ENCODE measurements at places on chromosomes 5 and 9.

DNA sequence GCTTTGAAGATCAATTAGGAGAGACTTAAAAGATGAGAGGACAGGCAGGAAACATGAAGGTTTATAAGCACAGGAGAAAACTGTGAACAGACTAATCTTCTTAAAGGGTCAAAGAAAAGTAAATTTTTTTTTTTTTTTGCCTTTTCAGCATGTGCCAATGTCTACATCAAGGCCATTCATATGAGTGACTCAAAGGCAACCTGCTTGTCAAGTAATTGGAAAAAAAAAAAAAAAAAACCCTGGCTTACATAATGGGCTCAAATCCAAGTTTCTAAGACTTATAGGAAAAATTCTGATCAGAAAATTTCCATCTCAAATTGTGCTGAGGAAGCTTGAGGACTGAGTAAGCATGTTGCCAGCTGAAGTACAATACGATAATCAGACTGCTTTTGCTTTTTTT is 15.9 kb downstream of the PPP2R2B start:
- DNase-seq = no peak

DNA sequence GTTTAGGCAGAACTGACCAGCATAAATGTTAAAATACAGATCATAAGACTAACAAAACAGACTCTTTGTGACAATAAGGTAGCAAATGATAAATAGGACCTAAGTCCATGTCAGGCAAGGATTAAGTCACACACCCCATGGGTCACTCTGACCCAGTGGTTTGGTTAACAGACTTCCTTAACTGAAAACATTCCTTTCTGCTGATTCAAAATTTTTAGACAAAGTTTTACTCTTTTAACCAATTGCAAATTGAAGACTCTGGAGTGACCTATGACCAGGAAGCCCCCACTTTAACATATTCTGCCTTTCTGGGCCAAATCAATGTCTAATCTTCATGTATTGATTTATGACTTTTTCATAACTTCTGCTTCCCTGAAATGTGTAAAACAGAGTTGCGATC is 4.9 kb upstream of the NXNL2 start:
- no peak for DNase-seq

DNA sequence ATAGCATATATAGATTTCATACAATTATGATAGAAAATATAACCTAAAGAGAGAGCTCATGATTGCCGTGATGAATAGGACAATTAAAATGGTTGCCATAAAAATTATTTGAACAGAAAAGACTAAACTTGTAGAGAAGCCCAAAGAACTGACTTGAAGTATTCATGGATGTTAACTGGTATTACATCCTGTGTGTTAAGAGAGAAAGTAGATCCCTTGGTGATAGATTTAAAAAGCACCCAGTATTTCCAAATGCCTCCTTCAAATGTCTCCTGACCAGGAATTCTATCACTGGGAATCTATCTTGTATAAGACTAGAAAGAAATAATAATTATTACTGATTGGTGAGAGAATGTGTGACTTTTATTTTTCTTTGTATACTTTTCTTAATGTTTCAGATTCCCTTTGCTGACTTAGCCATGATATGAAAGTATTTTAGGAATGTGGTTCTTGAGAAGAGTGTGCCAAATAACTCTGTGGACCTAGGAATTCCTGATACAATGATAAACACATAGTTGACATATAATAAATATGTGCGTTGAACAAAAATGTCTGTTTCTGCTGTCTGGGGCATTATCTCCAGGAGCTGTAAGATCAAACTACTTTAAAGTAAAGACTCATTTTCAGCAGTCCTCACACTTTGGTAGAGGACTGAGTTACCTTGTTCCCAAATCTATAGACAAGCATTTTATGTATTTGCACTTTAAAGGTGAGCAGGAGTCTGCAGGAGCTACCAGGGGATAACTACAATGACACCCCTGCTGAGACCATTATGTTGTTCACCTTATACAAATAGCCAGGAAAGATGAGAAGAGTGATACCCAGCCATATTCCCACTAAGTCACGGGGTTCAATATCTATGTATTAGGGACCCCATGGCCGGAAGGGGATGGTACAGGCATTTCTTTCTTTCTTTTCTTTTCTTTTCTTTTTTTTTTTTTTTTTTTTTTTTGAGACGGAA is 211.1 kb upstream of the TLE4 start:
- no peak for DNase-seq

- no peak for DNase-seq
Observed at GRCh38 chr5:61906820-61907219, 399.2 kb upstream of the KIF2A start.

DNA sequence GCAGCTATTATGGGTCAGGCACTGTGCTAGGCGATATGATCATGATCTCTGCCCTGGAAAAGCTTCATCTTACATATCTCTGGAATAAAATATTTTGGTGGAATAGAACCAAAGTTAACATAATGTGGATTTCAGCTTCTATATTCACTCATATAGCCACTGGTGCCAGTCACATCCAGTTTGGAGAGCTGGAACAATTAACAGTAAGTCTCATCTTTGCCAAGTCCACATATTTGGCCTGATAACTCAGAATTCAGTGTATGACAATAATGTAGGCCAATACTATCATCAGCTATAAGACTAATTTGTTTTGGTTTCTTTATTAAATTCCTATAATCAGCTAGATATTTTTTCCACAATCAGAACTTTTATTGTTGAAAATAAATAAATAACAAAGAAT is 5.9 kb upstream of the FAM13B start:
- DNase-seq = no peak

DNA sequence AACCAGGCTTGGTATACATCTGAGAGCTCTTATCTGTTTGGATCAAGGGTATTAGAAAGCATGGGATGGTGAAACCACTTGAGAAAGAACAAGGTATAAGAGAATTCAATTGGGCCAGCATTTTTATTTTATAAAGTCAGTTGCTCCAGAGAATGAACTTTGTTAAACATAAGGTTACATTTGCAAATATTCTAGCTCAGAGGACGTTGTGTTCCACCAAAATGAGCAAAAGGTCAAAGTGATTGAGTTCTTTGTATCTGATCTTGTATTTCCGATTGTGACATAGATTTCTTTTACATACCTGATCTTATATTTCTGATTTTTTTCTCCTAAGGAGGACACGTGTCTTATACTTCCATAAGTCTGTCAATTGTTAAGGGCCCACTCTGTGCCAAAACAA is 8.6 kb upstream of the STARD4 start:
- no peak for DNase-seq

DNA sequence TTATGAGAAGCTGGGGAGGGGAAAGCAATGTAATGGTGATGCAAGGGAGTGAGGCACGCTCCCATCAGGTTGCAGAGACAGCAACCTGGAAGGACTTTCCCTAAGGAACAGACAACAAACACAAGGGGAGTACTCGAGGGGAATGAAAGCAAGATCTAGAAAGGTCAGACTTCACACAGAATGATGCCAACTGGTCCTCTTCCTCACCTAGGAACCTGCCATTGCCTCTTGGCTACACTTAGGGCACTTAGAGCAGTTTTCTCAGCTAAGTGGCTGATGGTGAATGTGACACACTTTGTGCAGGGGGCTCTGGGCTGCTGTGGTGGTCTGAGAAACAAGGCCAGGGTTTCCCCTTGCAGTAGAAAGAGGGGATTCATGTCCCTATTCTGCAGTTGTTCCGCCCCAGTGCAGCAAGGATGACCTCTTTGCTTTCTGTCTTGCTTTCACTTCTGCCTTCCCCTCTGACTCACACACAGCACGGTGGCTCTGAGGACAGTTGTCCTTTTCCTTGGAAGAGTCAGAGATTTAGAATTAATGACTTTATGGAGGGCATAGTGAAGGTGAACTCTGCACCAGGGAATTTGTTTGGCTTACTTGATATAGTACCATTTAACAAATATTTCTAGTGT is 394.0 kb upstream of the KLF4 start:
- DNase-seq = peak; percentile 1

- no peak for DNase-seq
Observed at GRCh38 chr9:115196919-115197318, 79.0 kb upstream of the TNC start.

- no peak for DNase-seq
Observed at GRCh38 chr5:9188131-9188530, 357.7 kb downstream of the SEMA5A start.

- peak; percentile 46 for DNase-seq
Observed at GRCh38 chr5:141567513-141568117, 51.2 kb downstream of the DIAPH1 start.

DNA sequence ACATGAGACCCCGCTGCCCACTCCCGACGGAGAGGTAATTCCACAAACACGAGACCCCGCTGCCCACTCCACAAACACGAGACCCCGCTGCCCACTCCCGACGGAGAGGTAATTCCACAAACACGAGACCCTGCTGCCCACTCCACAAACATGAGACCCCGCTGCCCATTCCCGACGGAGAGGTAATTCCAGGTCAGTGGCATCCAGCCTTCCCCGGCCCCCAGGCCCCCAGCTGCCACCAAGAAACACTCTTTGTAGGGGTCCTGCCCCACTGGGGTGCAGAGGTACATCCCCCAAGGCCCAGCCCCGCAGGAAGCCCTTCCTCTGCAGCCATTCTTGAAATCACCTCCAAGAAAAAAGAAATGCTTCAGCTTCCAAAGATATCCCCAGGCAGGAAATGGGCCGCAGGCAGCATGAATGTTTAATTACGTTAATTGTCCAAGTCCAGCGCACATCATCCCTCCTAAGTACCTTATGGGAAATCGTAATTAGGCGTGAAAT is 115.9 kb downstream of the ADAMTS2 start:
- DNase-seq = no peak

GRCh38 chr5:25241981-25242380 is 597.2 kb upstream of the CDH10 start:
- no peak for DNase-seq

- peak; percentile 82 for DNase-seq
Observed at GRCh38 chr5:180090098-180090768, 18.7 kb upstream of the RNF130 start.

- no peak for DNase-seq
Observed at GRCh38 chr9:121947775-121948174, 145.3 kb downstream of the TTLL11 start.

- no peak for DNase-seq
Observed at GRCh38 chr9:14958989-14959388, 48.8 kb upstream of the FREM1 start.

DNA sequence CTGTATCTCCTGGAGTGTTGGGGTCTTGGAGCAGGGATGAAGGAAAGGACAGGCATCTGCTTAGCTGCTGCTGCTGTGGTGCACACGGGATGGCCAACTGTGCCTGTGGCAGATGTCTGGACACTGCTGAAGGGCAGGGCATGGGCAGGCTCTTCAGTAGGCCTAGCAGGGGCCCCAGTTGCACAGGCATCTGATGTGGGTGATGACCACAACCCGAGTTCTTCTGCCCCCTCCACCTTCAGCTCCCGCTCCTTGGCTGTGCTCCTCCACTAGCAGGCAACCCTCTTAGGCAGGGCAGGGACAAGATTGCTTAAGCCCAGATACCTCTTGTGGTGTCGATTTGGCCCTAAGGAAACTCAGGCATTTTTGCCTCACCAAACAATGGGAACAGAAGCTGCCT is 9.0 kb upstream of the MEGF10 start:
- no peak for DNase-seq

DNA sequence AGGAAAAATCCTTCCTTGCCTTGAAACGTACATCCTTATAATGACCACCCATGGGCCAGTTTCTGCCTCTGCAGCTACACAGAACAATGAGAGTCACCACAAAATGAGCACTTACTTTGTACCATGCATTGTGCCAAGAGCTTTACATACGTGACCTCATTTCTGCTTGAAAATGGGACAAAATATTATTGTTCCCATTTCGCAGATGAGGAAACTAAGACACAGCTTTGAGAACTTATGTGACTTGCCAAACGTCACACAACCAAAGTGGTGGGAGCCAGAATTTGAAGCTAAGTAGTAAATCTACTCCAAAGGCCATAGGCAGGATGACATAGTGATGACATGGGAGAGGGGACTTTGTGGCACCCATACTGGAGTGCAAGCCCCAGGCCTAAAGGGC is 34.8 kb upstream of the GRPEL2 start:
- DNase-seq = no peak

DNA sequence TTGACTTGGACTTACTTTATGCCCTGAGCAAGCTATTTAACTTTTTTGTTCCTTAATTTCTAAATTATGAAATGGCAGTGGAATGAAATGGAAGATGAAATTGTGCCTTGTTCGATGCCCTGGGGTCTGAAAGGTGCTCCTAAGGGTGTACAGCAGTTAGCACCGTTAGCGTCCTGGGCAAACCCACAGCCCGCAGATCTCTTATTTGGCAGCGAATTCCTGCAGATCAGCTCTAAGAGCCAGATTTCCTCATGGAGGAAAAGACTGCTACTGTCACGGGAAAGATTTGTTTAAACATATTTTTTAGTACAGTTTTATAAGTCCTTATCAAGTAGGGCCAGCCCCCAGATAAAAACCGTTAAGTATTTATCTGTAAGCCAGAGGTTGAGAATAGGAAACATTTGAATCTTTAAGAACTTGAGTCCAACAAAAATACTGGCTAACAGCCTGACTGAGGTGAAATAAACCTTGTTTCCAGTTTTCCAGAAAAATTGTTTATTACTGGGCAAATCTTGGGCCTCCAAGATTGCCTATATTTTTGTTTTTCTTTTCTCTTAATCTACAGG is 216.5 kb upstream of the DMRT1 start:
- DNase-seq = no peak

DNA sequence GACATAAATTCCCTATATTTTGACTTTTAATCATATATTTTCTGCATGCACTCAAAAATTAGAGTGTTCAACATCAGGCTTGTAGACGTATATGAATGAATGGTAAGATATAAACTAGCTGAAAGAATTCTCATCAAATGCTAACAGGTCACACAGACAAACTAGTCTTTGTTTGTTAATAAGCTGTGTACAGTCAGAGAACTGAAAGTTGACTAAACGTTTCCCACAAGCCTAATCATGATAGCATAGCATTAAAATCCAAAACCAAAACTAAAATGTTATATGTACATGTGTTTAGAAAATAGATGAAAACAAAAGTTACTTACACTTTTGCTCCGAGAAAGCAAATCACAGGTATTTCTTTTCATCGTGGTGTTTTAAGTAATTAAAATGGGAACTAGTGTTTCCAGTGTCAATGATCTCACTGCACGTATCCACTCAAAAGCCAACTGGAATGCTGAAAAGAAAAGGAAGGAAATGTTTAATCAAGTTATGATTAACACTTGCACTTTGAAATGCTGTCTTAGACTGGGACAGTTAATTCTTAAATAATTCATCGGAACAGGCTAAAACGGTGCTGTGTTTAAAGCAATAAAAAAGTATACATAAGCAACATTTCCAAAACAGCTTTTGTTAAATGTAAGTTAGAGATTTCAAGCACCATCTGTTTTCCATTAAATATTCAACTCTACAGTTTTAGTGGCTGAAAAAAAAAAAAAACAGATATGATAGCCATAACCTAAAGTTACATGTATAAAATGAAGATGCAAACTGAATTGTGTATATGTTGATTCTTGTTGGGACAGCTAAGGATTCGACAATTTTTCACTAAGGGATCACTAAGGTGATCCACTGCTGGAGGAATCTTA is 291.9 kb upstream of the PDE4D start:
- no peak for DNase-seq
